ENCODE measurements at places on chromosomes 1 and 21.

GRCh38 chr21:38254970-38255369 lies 1.8 kb upstream of the KCNJ15 start:
- DNase-seq = no peak

DNA sequence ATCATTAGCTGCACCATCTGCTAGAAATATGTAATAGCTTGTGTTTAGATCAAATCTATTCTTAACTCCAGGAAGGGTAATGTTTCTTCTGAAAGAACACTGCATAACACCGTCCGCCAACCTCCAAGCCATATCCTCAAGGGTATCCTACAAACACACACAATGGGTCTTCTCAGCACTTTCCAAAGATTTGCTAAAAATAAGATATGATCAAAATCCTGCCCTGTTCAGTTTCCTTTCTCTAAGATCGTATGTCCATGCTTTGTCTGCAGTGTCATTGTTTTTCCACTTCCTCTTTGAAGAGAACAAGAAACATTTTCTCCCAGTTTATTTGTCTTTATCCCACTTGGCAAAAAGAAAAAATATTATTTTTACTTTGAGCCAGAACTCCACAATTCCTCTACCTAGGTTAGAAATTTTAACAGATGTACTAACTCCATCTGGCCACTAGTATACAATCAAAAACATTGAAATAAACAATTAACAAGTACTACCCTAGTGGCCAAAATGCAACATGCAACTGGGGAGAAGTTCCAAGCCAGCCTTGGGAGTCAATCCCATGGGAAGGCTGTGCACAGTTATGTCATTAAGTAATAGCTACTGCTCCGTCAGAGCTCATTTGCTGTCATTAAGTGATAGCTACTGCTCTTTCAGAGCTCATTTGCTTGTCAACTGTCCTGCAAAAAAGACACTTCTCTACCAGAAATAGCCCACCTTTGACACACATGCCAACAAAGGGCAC lies 37.8 kb downstream of the FRRS1 start:
- peak; percentile 22 for DNase-seq

DNA sequence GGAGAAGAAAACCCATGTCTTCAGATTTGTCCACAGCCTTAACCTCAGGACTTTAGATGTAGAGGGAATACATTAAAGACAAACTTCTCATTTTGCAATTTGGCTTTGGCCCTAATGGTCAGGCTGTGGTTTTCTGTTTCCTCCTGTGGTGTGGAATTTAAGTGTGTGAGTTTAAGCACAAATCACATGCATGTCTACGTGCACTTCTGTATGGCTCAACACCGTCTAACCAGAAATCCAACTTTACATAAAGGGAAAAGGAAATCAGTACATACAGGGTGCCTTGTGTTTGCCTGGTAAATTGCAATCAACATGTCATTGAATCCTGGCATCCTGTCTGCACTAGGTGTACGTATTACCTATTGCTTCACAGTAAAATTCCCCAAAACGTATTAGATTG lies 1.2 kb upstream of the ZNF124 start:
- no peak for DNase-seq

DNA sequence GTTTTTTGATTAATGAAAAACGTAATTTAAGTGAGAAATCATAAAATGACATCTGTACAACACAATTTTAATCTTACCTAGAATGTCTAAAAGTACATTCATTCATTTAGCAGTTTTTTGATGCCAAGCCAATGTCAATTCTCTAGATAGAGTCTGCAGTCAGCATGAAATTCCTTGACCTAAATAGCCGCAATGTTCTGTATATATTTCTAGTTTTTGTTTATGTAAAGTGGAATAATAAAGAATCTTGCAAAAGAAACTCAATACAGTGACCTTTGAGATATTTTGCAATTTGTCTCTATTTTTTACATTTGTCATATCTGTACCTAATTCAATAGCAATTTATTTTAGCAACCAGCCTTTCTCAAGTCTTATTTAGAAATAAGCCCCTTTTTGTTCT lies 176.0 kb downstream of the ATP6V1G3 start:
- DNase-seq = no peak

DNA sequence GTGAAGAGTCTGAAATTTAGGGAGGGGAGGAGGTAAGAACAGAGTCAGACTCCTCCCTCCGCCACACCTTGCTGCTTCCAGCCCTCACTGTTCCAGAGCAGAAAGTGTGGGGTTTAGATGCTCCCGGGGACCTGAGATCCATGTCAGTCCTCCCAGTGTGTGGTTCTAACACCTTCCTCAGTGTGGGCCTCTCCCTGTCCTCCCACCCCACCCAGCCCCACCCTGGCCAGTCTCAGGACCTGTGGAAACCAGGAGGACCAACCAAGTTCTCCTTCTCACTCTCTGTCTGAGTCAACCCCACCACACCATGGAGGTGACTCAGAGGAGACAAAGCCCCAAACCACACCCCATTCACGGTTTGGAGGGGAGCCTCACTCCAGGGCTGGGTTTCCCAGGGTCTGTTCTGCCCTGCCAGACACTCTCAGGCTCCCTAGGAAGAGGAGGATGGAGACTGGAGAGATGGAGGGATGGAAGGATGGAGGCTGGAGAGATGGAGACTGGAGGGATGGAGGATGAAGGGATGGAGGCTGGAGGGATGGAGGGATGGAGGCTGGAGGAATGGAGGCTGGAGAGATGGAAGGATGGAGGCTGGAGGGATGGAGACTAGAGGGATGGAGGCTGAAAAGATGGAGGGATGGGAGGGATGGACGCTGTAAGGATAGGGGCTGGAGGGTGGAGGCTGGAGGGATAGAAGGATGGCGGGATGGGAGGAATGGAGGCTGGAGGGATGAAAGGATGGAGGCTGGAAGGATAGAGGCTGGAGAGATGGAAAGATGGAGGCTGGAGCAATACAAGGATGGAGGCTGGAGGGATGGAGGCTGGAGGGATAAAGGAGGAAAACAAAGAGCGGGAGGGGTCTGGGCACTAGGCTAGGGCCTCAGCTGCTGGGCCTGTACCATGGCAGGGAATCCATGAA lies 100.9 kb upstream of the RUNX3 start:
- no peak for DNase-seq

DNA sequence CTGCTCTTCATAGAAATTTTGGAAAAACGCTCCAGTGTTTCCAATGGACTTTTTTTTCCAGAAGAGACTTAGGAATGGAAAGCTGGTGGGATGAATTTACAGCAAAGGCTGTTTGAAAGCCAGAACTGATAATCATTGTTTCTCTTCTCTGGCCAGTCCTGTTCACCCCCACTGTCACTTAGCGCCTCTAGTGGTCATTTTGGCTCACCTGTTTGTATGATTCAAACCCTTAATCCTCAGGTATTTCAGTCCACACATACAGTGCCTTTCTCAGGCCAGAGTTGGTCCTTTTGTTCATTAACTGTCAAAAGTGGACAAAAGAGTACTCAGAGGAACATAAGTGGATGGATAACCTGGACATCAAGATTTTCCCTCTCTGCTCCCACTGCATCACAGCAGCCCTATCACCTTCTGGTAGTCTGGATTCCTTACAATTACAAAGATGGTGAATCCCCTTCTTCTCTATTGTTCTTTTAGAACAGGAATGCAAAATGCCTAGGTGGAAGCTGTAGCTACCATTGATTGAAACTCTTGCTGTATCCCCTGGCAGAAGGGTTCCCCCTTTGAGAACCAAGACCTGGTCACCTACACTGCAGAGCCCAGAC lies 177.6 kb upstream of the OLFM3 start:
- DNase-seq = peak; percentile 28

DNA sequence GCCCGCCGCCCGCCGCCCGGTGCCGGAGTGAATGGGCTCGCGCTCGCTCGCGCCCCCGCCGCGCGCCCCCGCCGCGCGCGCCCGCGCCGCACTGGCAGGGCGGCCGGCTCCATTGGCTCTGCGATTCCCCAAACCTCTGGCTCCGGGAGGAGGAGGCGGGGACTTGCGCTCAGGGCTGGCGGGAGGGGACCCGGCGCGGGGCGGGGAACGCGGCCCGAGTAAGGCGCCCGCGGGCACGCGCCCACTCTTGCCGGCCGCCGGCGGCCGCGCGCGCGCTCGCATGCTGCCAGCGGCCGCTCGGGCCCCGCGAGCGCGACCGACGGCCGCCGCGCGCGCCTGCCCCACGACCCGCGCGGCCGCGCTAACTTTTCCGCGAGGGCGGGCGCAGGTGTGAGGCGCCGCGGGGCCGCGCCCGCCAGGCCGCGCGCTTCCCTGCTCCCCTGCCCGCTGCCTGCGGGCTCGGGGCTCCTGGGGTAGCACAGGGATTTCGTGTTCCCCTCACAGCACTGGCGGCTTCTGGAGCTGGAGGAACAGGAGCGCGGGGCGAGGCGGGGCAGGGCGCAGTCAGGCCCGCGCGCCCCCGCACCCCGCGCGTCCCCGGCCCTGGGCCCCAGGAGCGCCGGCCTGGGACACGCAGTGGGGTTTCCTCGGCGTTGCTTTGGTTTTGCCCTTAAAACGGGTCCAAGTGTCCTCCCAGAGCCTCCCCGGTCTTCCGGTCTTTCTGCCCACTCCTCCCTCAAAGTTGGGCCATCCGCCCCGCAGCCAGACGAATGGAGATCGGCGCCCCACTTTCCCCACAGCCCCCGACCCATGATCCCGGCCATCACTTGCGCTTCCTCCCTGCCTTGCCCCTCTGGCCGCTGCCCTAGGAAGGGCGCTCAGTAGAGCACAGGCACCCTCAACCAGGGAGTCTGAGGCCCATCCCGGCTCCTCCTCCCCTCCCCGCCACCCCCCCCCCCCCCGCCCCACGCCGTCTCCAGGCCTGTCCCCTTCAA lies 101.5 kb downstream of the CASZ1 start:
- DNase-seq = peak; percentile 91

DNA sequence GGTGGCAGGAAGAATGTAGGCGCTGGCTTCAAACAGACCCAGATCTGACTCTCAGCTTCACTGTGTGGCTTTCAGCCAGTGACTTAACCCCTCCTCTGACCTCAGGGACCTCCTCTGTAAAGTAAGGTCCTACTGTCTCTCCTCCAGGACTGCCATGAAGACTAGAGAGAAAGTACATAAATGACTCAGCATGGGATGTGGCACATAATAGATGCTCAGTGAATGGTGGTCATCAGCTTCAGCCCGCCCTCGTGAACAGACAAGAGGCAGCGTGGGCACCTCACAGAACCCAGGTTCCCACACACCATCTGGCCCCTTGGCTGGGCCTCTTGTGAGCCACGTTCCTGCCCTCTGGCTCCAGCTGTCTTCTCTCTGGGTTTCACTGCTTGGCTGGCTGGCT lies 126.0 kb downstream of the SYF2 start:
- DNase-seq = no peak

DNA sequence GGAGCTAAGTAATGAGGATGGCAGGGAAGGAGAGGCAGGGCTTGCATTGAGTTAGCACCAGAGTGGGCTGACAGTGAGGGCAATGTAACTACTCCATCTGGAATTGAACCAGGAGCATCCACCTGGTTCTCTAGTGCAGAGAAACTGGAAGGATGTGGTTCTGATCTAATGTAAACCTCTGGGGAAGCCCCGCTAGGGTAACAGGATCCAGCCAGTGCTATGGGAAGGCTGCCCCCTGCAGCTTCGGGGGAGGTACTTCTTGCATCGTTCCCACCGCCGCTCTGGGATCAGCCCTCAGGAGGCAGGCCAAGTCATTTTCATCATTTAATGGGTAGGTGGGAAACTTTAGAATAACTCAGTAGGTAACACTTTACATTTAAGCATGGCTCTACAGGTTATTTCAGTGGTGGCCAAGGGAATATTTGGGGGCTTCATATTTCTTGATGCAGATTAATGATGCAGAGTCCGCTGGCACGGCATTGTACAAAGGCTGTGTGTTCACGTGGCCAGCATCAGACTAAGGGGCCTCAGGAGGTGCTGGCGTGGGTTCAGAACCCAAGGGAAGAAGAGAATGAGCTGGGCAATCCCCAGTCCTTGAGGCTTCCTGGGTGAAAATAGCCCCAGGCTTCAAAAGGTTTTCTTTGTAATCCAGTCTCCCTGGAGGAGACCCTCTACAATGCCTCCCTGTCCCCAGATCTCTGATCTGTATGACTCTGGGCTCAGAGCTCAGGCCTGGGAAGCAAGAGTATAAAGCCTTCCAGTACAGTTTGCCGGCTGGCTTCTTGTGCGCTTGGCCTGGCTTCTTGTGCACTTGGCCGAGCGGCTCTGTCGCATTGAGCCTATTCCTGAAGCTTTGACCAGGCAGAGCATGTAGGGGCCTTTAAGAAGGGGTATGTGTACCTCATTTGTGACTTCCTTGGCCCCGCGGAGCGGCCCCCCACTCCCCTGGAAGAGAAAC lies 26.4 kb upstream of the KAZN start:
- DNase-seq = peak; percentile 12

DNA sequence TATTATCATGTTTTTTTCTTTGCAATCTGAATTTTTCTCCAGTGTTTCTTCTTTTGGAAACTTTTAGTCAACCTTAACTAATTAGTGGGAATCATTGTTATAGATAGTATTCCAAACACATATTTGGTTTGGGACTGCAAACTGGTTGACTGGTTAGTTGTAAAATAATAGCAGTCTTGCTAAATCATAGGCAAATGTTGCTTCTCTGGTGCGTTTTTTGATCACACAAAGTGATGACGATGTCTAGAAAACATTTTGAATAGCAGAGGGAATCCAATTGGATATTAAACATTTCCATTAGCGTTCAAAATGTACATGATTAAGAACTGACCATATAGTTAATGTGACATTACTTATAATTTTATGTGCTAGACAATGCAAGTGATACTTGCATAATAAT lies 4.5 kb downstream of the DNAJB4 start:
- DNase-seq = no peak

DNA sequence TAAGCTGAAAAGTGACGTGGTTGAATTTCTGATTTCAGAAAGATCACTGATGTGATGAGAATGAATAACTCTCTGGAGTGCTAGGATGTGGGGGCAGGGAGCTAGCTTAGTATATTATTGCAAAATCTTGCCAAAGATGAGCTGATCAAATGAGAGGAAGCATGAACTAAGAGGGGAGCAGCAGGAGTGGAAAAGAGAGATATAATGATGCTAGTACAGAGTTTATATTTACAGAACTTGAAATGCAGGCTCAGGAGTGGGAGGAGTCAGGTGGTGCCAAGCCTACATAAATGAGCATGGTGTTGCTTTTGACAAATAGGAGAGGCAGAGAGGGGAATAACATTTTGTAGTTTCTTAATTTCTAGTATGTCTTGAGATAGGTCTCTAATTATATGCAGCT lies 38.1 kb upstream of the NBL1 start:
- DNase-seq = no peak

GRCh38 chr1:21278860-21279845 lies 11.1 kb downstream of the ECE1 start:
- DNase-seq = no peak

DNA sequence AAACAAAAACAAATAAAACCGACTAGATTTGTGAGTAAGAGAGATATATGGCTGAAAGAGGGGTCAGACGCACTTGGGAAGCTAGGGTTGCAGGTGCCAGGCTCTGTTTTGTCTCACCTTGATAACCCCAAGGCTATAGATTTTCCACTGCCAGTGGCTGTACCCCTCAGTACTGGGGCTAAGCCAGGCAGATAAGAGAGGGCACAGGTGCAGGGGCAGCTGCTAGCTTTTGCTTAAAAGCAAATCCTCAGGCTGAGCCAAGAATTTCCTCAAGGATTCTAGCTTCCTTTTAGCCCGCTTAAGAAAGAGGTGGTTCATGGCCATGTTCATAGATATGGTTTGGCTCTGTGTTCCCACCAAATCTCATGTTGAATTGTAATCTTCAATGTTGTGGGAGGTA lies 57.9 kb downstream of the OVGP1 start:
- no peak for DNase-seq

Data from WERI-Rb-1 (cell line).